ENCODE measurements at places on chromosomes 5 and 9.

GRCh38 chr9:28004900-28005299, 431.6 kb upstream of the C9orf72 start:
- no peak for DNase-seq

DNA sequence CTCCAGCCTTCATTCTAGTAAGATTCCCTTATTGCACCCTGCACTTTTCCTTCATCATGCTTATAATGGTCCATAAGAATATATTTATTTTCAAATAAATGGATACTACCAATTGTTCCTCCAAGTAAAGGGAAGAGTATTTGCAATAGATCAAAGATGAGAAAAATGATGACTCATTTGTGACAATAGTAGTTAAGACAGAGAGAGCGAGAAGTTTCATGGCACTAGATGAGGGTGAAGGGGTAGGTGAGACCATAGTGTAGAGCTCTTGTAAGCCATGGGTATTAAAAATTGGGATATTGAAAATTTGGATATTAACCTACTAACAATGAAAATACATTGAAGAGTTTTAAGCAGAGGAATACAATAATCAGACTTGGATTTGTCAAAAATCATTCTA, 404.6 kb downstream of the EFNA5 start:
- DNase-seq = no peak

DNA sequence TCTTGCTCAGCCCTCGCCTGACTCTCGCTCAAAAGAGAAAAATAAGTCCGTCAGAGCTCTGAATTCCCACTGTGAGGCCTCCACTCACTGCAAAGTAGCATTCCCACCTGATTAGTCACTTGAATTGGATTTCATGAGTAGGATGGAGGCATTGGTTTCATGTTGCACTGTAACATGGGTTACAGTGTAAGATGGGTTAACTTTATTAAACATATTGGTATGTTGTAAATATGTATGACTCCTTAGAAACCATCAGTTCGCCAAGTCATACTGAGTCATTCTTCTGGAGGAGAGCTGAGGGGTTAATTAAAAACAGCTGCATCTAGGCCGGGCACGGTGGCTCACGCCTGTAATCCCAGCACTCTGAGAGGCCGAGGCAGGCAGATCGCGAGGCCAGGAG, 93.8 kb upstream of the BNC2 start:
- no peak for DNase-seq

GRCh38 chr5:77066184-77066583, 20.9 kb downstream of the ZBED3 start:
- no peak for DNase-seq

- DNase-seq = no peak
Measured at GRCh38 chr5:141734501-141735229, 52.6 kb upstream of the ARAP3 start.

- no peak for DNase-seq
Measured at GRCh38 chr9:106921341-106921899, 58.5 kb downstream of the ZNF462 start.

DNA sequence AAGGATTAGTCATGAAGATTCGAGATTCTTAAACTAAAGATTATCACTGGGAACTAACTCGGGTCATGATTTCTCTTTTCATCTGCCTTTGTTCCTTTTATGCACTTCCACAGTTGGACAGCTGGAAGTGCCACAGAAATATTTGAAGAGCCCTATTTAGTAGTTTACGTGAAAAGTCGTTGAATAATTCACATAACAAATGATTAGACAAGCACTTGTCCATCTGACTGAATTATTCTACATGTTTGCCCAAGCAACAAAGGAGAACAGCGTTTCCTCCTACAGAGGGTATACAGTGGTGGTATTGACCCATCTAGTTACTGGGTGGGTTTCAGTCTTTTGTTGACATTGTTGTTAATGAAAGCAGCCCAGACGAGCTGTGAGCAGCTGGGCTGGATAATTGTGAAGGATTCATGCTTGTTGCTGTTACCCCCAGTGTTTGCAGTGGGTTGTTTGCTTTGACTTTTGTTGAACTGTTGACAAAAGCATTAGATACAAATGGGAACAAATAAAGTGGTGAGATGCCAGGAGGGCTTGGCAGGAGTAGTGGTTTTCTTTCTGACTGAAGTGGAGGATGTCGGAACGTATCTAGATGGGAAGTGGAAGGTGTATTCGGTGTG, 96.2 kb downstream of the TLE4 start:
- no peak for DNase-seq

DNA sequence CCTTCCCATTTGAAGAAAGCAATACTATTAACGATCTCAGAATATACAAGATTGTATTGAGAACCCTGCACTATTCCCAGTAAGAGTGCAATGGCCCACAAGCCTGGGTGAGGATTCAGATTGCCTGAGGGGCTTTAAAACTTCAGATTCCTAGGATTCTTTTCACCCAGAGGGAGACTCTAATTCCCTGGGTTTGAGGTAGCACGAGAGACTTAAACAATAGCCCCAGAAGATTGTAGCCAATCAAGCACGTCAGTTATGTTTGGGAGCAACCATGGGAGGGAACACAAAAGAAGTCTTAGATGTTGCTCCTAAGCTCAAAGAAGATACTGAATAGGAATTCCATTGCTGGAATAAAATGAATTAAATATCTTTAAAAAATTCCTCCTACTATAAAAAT, 17.9 kb downstream of the MRPS27 start:
- no peak for DNase-seq

GRCh38 chr5:88952344-88952743, 69.4 kb upstream of the MEF2C start:
- no peak for DNase-seq

GRCh38 chr5:66519626-66520025, 76.6 kb upstream of the MAST4 start:
- DNase-seq = no peak

- no peak for DNase-seq
Measured at GRCh38 chr5:55518831-55519390, 15.9 kb downstream of the PLPP1 start.

GRCh38 chr5:176446884-176447590, 1.1 kb upstream of the FAF2 start:
- no peak for DNase-seq

GRCh38 chr5:132003170-132003744, 8.2 kb downstream of the ACSL6 start:
- DNase-seq = no peak

DNA sequence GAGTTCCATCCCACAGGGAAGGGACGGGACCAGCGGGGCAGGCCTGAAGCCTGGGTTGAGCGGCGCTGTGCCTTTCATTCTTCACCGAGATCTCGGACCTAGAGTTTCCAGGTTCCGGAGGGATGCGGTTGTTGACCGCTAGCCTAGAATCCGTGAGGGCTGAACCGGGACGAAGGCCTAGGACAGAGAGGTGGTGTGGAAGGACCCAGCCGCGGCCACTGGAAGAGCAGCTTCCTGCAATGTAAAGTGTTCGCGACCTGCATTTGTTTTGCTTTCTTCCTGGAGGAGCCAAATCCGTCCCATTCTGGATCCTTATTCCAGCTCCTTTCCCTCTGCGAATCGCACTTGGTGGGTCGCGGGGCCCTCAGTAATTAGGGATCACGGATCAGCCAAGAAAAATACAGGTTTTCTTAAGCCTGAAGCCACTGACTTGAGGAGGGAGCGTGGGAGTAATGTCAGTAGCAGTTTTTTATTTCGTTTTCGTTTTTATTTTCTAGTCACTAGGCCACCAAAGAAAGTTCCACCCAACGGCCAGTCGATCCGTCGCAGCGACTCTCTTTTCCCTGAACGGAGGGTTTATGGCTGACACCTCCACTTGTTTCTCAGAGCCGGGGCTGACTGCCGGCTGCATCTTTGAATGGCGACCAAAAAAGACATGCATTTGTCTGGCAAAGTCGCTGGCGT, 48.6 kb downstream of the ANXA2R start:
- DNase-seq = no peak

DNA sequence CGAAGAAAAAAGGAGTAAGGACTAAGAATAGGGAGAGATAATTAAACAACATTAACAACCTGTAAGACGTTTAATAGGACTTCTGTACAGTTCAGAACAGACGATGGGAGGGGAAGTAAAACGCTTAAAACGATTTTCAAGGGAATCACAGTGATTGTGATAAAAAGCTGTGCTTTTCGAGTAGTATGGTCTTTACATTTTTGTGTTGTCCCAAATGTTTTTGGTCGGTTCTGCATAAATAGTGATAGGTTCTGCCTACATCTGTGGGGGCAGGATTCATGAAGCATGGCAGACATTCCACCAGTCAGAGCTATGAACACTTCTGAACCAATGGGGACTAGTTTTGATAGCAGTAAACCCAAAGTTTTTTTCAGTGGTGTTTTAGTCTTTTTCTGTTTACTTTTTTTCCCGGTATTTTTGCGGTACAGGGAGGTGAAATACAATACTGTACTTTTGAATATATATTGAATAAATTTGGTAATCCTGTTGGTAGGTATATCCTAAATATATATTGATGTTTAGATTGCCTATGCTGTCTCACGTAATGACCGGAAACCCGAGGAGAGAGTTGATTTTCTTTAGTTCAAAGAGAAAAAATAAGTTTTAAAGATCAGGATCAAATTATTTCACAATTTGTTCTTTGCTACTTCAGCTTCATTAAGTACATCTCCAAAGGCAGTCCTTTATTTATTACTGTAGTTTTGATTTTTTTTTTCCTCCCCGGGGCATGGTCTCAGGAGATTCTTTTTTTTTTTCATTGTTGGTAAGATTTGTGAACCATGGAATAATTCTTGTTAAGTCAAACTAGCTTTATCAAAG, 1.3 kb downstream of the ERBIN start:
- no peak for DNase-seq
